Ovary (tissue), 10 donors: ENCODE measurements at places on chromosomes 13 and 19. TPM values are rescaled to one million over a fixed set of nuclear protein-coding genes. Genes with fewer than 3 reads are reported as not detected.
A peak's percentile ranks its signal among the peaks of the same experiment; 100 is the strongest.

- H3K4me3 ChIP-seq = peak overlapping the region; percentile 16
- no peaks in the 10 kb centered on the region for H3K36me3 ChIP-seq
- no peaks in the 10 kb centered on the region for H3K27me3 ChIP-seq
- no peak for DNase-seq
Observed at GRCh38 chr13:98751861-98752466, 508 bp downstream of the SLC15A1 start.

DNA sequence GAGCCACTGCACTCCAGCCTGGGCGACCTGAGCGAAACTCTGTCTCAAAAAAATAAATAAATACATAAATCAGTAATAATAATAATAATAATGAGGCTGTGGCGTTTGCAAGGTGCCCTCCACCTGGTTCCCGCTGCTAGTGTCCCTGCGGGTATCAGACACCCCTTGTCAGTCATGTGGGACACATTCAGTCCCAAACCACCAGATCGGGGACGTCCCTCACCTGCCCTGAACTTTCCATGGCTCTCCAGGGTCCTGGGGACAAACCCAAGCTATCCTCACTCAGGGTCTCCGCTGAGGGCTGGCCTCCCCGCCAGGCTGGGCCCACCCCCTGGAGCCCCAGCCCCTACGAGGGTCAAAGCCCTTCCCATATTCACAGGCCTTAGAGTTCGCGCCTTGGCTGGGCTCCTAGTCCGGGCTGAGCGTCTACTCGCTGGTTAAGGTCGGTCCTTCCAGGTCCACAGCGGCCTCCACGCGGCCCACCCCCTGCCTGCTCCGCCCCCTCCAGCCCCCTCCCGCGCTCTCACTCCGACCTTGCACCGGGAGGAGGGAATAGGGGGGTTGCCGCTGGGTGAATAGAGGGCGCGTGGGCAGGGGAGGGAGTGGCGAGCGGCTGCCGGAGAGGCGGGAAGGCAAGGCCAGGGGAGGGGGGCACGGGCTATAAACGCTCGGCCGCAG is 349 bp upstream of the KISS1R start:
- peak; percentile 61 for DNase-seq
- no peak overlapping the region for H3K4me3 ChIP-seq
- no peak overlapping the region for H3K27ac ChIP-seq
- no peaks in the 10 kb centered on the region for H3K36me3 ChIP-seq
- H3K4me1 ChIP-seq = peaks cover 12% of the 10 kb centered on the region
- H3K27me3 ChIP-seq = peaks cover 8% of the 10 kb centered on the region

GRCh38 chr13:98239162-98240076 is 62.4 kb upstream of the RNF113B start:
- no peak overlapping the region for H3K4me3 ChIP-seq
- H3K4me1 ChIP-seq = no peaks in the 10 kb centered on the region
- no peak overlapping the region for H3K27ac ChIP-seq
- H3K36me3 ChIP-seq = no peaks in the 10 kb centered on the region

IL27RA gene
- polyA plus RNA-seq = 2.4 TPM

MYH14 gene
- polyA plus RNA-seq = 0.48 TPM
